ENCODE measurements at places on chromosomes 7 and 10.

GRCh38 chr10:1128115-1128514 lies 71.9 kb downstream of the WDR37 start:
- DNase-seq, result no peak

- DNase-seq, result peak; percentile 66
These were observed 89.7 kb upstream of the CDK6 start for GRCh38 chr7:92925876-92926696.

DNA sequence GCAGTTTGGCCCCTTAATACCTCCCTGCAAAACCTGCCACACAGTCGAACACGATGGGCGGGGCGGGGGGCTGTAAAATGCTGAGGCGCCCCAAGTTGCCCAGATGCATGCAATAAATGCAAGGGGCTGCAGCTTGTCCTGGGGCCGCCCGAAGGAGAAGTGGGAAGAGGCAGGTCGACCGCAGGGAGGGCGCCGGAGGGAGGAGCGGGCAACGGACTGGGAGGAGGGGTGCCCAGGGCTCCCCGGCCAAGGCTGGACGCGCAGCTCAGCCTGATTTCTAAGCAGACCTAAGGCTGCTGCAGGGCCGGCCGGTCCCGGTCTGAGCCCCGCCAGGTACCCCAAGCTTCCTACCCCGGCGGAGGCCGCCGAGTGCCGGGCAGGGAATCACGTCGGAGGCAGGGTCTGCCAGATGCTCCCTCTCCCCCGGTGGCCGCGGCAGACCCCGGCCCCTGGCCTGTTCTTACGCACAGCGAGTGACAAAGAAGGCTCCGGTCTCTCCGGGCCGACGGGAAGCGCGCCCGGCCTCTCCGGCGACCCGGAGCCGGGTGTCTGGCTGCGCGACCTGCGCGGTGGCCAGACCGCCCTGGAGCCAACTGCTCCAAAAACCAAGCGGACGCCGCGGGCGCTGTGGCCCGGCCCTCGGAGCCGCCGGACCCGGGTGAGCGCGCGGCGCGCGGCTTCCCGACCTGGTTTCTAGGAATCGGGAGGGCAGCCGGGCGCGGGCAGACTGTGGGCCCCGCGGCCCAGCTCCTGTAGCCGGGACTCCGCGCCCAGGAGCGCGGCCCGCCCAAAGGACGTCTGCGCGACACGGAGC lies 744 bp upstream of the EBF3 start:
- no peak for DNase-seq

DNA sequence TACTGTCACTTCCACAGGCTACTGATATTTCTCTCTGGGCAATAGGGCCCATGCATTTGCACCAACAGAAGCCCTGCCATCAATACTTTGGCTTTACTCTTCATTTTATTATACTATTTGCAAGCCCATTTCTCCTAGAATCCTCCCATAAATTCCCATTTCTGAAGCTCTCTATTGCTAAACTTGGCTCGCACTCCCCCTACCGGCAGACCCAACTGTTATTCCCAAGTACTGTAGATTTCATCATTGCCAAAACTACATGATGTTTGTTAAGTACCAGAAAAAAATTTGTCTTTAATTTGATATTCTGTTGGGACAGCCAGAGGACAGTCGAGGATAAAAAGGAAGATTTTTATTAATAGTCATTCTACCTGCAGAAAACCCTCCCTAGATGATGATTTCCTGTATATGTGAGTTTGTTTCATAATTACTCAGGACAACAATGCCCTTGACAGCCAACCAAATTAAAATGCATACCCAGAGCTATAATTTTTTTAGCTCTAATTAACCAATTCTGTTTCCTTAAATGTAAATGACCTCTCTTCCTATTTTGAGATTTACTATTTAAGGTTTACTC lies 298.6 kb downstream of the REEP3 start:
- DNase-seq, result peak; percentile 86

DNA sequence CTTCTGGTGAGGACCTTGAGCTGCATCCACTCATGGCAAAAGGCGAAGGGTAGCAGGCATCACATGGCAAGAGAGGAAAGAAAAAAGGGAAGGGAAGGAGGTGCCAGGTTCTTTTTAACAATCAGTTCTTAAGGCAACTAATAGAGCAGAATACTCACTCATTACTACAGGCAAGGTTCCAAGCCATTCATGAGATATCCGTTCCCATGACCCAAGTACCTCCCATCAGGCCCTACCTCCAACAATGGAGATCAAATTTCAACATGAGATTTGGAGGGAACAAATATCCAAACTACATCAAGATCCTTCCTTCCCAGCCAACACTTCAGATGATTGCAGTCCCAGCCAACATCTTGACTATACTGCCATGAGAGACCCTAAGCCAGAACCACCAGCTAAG lies 38.9 kb upstream of the YAE1 start:
- no peak for DNase-seq

- DNase-seq, result no peak
These were observed 391.0 kb downstream of the SUGCT start for GRCh38 chr7:40525764-40526163.

DNA sequence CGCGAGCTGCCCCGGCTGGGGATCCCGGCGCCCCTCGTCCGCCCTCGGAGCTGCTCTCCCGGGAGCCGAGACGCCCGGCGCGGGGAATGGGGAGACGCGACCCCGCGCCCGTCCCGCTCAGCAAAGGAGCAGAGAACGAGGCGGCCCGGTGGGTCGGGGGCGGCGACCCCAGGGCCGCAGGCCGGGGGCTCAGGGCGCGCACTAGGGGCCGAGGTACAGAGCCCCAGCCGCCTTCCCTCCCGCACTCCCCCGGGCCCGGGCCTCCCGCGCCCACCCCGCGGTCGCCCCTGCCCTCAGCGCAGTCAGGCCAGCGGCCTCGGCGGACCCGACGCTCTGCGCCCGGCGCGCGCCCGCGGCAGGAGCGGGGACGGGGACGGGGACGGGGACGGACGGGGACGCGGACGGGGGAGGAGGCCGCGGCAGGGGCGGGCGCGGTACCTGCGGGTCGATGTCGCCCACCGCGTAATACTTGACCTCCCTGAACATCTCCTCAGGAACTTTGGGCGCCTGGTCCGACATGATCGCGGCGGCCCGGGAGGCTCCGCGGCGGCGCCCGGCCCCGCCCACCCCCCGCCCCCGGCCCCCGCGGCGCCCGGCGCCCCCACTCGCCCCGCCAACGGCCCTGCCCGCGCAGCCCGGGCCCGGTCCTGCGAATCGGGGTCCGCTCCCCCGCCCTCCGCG lies 373 bp downstream of the PAXIP1 start:
- DNase-seq, result peak; percentile 88

- no peak for DNase-seq
These were observed 90.2 kb upstream of the GTF2I start for GRCh38 chr7:74567318-74567668.

DNA sequence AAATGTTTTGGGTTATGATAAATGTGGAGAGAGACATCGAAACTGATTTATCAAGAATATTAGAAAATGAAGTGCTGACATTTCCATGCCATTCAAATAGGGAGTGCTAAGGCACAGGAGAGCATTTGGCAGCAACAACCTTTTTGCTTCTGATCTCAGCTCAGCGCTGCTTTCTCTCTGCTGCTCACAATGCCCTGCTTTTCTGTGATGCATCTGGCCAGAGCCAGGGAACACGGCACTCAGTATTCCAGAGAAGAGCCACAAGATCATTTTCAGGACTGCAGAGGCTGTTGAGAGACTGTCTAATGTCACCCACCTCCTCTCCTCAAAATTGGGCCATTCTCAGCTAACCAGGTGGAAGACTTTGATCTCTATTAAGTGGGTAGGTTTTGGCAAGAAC lies 28.1 kb downstream of the INSYN2A start:
- DNase-seq, result no peak

DNA sequence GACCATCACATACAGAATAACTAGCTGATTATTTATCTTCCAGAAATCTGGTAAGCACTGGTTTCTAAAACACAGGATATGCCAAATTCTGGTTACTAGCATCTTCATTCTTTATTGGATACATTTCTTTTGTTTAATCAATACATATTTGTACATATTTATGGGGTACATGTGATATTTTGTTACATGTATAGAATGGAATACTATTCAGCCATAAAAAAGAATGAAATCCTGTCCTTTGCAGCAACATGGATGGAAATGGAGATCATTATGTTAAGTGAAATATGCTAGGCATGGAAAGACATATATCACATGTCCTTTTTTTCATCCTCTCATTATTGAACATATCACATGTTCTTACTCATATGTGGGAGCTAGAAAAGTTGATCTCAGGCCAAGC lies 32.7 kb upstream of the PURB start:
- DNase-seq, result no peak

GRCh38 chr10:89342206-89342958 lies 14.6 kb downstream of the IFIT3 start:
- DNase-seq, result no peak

DNA sequence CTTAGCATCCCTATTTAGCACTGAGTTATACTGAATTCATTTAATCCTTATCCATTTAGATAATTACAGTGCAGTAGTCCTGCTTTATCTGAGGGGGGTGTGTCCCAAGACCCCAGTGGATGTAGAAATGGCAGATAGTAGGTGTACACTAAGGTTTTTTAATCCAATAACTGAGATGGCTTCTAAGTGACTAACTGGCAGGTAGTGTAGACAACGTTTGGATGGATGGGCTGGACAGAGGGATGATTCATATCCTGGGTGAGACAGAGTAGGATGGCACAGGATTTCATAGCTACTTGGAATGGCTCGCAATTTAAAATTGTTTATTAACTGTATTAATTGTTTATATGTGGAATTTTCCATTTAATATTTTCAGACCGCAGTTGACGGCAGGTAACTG lies 295.6 kb downstream of the CCDC3 start:
- DNase-seq, result no peak

- peak; percentile 48 for DNase-seq
These were observed 41.3 kb upstream of the SRPK2 start for GRCh38 chr7:105429746-105430612.

DNA sequence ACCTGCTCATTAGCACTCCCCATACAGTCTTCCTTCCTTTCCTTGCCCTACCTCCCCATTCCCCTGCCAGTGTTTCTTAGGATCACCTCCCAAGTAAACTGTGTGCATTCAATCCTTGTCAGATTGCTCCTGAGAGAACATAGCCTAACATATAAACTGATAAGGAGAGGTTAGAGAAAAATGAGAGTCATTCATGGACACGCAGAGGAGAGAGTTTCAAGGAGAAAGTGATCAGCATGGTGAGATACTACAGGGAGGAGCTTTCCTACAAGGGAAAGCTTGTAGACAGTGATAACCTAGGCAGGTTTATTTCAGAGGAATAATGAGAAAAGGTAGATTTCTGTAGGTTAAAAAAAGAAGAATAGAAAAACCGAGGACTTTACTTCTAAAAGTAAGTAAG lies 2.8 kb upstream of the ZC3HAV1L start:
- DNase-seq, result no peak

DNA sequence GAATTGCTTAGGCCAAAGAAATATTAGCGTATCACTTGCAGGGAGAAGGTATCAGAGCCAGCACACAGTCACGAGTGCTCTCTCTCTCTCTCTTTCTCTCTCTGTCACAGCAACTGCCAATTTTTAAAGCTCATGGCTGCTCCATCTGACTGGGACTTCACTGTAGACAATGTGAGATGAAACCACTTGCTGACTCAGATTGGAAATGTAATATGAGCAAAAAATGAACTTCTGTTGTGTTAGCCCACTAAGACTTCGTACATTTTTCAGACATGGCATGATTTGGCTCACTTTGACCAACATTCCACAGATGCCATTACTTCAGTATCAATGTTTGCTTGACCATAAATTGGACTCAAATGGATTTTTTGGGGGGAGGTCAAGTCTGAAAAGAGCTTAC lies 68.1 kb downstream of the DGKB start:
- no peak for DNase-seq

DNA sequence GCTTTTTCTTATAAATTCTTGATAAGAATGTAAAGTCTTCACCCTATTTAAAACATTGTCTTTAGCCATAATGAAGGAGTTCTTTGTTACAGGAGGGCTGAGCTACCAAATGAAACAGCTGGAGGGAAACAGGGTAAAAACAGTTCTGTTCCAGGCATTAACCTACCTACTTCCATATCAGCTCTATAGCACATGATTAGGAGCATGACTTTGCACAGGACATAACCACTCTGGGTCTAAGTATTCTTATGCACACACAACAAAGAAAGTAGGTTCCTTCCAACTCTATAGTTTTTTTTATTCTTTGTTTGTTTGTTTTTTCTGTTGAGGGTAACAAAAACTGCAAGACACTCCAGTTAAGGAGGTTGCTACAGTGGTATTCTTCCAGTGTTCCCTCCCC lies 52.7 kb downstream of the SCIN start:
- DNase-seq, result no peak

GRCh38 chr10:80373502-80373901 lies 16.9 kb downstream of the DYDC2 start:
- DNase-seq, result no peak

DNA sequence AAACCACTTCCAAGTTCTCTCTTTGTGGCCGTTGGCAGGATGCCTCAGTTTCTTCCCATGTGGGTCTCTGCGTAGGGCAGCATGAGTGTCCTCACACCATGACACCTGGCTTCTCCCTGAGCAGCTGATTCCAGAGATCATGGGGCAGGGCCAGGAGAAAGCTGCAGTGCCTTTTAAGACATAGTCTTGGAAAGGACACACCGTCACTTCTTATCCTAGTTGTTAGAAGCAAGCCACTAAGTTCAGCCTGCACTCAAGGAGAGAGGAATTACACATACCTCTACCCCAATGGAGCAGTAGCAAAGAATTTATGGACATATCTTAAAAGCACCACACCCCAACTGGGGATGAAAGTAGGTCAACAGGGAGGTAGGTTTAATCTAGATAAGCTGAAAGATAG lies 16.4 kb downstream of the NODAL start:
- DNase-seq, result no peak

DNA sequence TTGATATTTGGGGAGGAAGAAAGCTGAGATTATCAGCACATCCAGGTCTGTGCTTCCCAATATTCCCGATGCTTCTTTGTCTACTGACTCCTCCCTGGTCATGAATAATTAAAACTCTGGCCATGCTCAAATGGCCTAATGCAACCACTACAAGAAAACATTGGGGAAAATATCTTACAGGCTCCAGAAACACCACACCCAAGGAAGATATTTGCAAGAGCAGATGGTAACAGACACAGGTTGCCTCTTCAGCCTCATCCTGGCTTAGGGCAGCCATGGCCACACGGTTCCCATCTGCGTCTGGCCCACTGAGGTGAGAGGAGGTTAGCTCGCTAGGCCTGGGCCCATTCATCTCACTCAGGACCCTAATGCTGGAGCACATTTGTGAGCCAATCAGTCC lies 108.4 kb upstream of the SDK1 start:
- DNase-seq, result no peak

- no peak for DNase-seq
These were observed 560 bp downstream of the GBF1 start for GRCh38 chr10:102245932-102246251.

DNA sequence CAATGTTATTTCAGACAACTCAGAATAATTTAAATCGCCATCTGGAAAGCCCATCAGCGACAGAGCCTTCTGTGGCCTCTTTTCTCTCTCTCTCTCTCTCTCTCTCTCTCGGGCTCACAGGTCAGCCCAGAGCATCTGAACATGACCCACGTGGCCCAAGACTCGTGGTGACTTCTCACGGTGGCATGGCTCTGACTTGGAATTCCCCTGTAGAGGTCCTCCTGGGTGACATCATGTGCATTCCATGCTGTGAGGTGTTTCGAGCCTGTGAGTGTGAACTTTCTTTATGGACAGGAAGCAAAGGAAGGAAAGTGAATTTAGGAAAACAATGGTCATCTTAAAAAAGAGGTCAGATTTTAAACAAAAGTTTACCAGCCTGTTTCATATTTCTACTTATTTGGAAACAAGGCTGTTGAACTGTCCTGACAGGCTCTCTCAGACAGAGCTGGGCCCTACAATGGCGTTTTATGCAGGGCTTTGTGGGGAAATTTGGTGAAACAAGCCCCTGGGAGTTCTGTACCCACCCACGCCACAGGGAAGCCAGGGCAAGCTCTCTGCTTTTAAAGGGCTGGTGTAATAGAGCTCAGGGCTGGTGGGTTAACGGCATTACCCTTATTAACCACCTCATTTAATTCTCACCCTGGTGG lies 359.7 kb upstream of the ZNF32 start:
- DNase-seq, result no peak
